ENCODE measurements at places on chromosomes 2 and 18.
A peak's percentile ranks its signal among the peaks of the same experiment; 100 is the strongest.

- no peak for DNase-seq
Measured at GRCh38 chr2:99485824-99486223, 4.0 kb downstream of the REV1 start.

- DNase-seq = no peak
Measured at GRCh38 chr18:76544511-76545345, 49.7 kb upstream of the ZNF516 start.

DNA sequence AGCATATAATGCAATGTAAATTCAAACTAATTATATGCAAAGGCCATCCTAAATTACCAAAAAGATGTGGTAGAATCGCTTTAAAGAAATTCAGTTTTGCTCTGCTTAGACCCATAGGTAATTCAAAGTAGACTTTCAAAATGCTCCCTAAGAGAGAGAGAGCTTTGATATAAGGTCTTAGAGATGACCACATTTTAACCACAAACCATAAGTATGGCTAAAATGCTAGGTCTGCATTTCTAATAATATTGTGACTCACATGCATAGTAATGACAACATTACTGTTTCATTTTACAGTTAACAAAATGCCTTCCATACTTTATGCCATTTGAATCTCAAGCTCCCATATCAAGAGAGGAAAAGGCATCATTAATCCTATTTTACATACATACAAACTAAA, 144.5 kb downstream of the RAD51AP2 start:
- no peak for DNase-seq

DNA sequence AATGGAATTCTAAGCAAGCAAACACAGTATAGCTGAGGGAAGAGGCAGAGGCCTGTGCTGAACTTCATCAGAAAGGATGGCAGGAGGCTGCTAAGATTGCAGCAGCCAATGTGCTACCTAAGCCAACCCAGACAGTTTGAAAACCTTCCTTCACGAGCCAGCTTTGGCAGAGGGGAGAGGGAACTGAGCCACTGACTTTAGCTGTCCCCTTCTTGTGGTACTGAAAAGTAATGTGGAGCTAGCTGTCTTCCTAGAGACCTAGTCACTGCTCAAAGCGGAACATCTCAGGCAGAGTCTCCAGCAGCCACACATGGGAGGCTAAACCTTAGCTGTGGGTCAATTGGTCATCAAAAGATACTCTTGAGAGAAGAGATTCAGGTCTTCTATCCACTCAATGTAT, 419.0 kb downstream of the FBXO15 start:
- no peak for DNase-seq

DNA sequence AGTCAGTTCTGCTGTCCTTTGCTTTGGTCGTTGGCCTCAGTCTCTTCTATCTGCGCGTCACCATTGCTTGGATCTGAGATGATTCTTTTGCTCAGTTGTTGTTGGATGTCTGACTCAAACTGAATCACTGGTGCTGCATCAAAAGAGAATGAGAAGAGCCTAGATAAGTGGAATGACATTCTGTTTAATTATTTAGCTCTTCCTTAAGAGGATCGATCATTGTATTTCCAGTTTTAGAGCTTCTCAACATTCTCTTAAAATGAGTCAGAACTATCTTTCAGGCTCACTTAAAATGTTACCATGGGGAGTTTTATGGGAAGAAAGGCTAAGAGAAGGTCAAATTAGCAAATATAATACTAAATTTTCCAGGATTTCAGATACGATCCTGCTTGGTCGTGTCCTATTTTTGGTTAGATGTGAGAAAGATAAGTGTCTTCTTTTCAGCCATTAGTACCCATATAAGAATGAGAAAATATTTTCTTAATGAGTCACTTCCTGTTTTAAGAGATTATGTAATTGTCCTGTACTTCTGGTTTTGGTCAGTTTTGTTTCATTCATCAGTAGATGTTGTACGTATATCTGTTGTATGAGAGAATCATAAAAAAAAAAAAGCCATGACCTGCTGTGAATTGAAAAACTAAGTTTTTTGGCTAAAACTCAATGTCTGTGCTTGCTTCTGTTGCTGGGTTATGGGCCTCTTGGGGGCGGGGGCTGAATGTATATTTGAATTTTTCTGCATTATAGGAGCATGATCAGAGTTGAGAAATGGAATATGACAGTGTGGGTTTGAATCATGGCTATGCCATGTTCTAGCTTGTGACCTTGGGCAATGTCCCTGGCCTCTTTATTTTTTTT, 31.6 kb upstream of the CASP10 start:
- DNase-seq = no peak

- no peak for DNase-seq
Measured at GRCh38 chr18:31268985-31269406, 49.0 kb upstream of the DSG1 start.

GRCh38 chr18:76997951-76998808, 134.4 kb downstream of the MBP start:
- no peak for DNase-seq

- DNase-seq = no peak
Measured at GRCh38 chr18:32060026-32060425, 31.6 kb upstream of the RNF138 start.

- DNase-seq = no peak
Measured at GRCh38 chr2:15492773-15493325, 68.3 kb downstream of the NBAS start.

- DNase-seq = peak; percentile 76
Measured at GRCh38 chr2:190979906-190980629, 33.9 kb downstream of the STAT1 start.

DNA sequence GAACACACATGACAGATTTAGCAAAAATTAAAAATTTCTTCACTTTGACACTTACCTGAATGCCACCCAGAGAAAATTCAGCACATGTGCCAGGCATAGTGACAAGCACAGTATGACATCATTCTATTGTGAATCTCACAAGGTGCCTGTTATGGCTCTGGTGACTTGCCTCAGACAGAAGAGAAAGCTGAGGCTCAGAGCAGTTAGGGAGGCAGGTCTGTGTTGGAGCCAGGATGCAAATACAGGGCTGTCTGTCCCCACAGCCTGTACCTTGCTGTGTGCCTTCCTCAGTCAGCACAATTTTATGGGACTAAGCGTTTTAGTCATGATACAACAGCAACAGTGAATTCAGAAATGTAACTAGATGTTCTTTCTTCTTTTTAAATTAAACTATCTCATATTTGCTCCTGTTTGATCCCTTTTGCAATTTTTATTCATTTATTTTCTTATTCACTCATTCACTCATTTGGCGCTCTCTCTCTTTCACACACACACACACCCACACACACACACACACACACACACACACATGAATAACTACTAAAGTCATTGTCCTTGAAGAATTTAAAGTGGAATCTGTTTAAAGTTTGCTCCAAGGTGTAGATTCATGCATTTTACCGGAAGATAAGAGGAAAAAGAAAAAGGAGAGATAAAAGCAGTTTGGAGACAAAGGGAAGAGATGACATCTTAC, 37.9 kb upstream of the CTAGE1 start:
- no peak for DNase-seq

DNA sequence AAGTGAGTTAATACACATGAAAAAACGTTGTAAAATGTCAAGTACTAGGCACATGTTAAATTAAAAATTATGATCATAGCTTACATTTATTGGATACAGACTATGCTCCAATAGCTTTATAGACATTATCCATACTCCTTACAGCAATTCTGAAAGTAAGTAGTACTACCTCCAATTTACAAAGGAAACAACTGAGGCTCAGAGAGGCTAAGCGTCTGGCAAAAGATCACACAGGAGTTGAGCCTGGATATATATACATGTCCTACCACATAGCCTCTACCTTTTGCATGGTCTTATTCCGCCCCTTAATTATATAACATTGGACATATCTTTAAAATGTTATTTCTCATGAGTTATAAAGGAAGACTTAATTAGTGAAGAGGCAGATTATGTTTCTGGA, 127.3 kb downstream of the CSRNP3 start:
- DNase-seq = no peak

GRCh38 chr2:189465478-189465877, 24.2 kb downstream of the WDR75 start:
- no peak for DNase-seq

DNA sequence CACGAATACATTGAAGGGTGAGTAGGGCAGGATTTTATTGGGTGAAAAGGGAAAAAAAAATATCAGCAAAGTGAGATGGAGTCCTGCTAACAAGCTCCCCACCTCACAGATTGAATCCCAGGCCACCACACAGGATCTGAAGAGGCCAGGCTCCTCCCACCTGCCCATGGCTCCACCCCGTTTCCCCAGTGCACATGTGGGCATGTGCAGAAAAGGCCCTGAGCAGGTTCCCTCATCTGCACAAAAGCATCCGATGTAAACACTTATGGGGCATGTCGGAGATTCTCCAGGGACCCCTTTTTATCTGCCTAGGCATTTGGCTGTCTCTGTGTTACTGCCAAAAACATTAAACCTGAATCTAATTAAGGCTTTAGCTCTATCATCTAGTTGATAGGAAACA, 35.2 kb downstream of the SKA1 start:
- DNase-seq = no peak

Measured in NCI-H1092 (cell line).